Stimulated activated CD8-positive, alpha-beta memory T cell treated with anti-CD3 and anti-CD28 coated beads, Interleukin-15, amount 100 ng/mL, for 4 hours (primary cell): ENCODE measurements at places on chromosomes 7 and 10.

GRCh38 chr7:148419856-148420832, 170.4 kb upstream of the C7orf33 start:
- no peak for DNase-seq

- DNase-seq: no peak
Measured at GRCh38 chr7:27615420-27616185, 47.1 kb downstream of the HIBADH start.

DNA sequence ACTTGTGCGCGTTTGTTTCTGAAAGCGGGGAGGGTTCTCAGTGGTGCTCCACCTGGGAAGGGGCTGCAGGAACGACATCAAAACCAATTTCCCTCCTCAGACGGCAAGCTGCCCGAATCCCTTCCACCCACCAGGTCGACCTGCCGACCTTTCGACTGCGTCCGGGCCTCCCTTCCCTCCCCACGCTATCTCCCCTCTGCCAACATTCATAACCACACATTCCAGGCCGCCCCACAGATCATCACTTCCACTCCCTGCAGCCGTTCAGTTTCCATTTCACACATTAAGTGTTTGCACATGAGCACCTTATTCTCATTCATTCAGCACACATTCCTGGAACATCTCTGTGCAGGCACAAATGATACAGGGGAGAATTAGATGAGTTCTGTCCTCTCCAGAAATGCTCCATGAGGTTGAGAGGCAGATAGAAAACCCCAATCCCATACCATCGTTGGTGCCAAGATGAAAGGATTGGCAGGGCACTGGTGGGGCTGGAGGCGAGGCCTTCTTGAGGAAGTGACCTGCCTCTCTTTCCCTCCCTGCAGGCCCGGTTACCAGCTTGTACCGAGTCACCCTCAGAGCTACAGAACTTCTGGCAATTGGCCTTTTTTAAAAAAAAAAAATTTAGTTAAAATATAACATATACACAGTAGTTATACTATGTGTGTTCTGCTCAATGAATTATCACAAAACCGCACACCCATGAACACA, 70.0 kb downstream of the MINDY4 start:
- DNase-seq: no peak

DNA sequence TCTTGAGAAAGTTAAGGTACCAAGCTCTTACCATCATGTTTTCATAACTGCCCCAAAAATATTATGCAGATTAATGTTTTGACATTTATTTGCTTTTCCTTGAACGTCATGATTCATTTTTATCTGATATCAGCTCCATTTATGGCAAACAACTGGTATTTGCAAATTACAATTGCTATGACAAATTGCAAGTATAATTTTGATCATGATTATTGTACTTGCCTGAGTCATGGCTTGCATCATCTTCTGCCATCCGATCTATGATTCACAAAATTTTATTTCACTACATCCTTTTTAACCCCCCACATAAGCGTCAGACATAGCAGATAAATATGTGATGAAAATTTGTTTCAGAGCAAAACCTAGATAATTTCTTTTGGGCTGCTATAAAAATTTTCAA, 155.0 kb downstream of the STK31 start:
- no peak for DNase-seq

GRCh38 chr10:72567889-72568640, 57.8 kb downstream of the MICU1 start:
- DNase-seq: no peak

DNA sequence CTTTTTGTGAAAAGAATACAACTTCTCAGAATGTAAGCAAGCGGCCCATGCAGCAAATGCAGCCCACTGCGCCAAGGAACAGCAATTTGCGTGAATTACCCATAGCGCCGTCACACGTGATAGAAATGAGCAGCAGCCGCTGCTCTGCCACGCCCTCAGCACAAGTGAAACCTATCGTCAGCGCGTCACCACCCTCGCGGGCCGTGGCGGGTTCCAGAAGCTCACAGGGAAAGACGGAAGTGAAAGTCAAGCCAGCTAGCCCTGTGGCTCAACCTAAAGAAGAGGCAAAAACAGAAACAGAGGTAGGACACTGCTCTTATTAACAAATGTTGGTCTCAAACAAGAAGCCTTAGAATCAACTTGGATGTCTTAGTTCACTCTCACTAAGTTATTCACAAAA, 70.5 kb downstream of the SHH start:
- DNase-seq: no peak

DNA sequence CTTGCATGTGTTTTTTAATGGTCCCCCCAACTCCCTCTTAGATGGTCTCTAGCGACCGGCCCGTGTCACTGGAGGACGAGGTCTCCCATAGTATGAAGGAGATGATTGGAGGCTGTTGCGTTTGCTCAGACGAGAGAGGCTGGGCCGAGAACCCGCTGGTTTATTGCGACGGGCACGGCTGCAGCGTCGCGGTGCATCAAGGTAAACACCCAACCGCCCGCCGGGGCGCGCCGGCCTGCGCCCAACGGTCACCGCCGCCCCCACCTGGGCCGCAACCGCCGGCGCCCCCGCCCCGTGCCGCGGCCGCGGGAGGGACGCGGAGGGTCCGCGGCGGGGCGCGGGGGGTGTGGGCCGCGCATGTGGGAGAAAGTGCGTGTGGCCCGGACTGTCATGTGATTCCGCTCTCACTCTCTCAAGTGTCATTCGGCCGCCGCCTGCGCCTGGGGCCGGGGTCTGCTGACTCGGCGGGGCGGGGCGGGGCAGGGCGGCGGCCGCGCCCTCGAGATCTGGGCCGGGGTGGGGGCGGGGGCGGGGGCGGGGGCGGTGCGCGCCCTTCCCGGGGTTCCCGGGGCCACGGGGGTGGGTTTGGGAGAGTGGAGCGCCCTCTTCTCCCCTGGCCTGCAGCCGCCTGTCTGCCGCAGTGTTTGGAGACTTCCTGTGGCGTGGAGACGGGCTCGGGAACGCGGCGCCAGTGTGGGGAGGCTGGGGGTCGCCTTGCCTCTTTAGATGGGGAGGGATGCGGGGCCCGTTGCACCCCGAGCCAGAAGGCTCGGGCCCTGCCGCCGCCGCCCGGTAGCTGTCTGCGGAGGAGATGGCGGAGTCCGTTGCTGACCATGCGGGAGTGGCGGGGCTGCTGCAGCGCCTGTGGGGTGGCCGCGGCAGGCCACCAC, 817 bp downstream of the MLLT10 start:
- DNase-seq: no peak

DNA sequence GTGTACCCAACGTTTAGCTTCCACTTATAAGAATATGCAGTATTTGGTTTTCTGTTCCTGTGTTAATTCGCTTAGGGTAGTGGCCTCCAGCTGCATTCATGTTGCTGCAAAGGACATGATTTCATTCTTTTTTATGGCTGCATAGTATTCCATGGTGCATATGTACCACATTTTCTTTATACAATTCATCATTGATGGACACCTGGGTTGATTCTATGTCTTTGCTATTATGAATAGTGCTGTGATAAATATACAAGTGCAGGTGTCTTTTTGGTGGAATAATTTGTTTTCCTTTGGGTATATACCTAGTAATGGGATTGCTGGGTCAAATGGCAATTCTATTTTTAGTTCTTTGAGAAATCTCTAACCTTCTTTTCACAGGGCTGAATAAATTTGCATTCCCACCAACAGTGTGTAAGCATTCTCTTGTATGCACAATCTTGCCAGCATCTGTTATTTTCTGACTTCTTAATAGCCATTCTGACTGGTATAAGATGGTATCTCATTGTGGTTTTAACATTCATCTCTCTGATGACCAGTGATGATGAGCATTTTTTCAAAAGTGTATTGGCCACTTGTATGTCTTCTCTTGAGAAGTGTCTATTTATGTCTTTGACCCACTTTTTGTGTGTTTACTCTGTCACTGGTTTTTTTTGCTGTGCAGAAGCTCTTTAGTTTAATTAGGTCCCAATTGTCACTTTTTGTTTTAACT, 72.5 kb upstream of the CC2D2B start:
- no peak for DNase-seq

- DNase-seq: no peak
Measured at GRCh38 chr7:90736968-90737939, 141.1 kb downstream of the CDK14 start.

- DNase-seq: peak; percentile 88
Measured at GRCh38 chr7:142808802-142809583, 38.2 kb downstream of the PRSS2 start.

- DNase-seq: no peak
Measured at GRCh38 chr10:75355706-75356105, 45.9 kb downstream of the ZNF503 start.

- peak; percentile 85 for DNase-seq
Measured at GRCh38 chr10:133258818-133259601, 17.7 kb downstream of the ADAM8 start.

DNA sequence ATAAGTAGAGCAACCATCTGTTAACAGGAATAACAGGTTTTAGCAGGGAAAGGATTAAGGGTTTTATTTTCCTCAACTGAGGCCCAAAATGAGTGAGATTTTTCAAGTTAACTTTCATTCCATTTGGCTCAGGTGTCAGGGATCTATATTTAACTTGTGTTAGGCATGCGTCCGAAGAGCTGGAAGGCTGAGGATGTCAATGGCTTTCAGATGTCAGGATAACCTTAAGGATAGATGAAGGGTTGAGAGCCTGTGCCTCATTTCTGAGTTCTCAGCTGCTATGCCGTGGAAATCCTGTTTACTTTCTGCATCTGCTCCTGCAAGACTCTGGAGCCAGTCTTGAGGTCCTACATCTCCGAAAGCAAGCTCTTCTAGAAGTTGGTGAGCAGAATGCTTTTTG, 36.4 kb upstream of the CD36 start:
- DNase-seq: no peak

DNA sequence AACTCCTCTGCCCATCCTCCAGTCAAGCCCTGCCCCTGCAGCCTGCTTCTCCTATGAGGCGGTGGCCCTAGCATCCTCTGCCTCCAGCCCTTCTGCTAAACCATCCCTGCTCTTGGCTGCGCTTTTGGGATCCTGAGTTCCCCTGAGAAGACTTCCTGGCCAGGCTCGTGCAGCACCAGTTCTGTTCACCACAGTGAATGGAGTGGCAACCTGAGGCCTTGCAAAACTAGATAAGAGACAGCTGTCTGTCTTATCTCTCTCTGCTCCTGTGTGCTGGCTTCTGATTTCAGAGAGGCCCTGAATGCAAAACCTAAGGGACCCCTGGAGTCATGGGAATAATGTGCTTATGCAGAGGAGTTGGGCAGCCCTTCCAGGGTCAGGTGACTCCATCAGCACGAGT, 119.2 kb downstream of the TMEM178B start:
- DNase-seq: no peak

- no peak for DNase-seq
Measured at GRCh38 chr7:100670074-100670473, 3.5 kb upstream of the GNB2 start.

- DNase-seq: no peak
Measured at GRCh38 chr10:116866987-116867595, 17.8 kb downstream of the ENO4 start.

- no peak for DNase-seq
Measured at GRCh38 chr7:68821846-68822245, 776.4 kb upstream of the AUTS2 start.

DNA sequence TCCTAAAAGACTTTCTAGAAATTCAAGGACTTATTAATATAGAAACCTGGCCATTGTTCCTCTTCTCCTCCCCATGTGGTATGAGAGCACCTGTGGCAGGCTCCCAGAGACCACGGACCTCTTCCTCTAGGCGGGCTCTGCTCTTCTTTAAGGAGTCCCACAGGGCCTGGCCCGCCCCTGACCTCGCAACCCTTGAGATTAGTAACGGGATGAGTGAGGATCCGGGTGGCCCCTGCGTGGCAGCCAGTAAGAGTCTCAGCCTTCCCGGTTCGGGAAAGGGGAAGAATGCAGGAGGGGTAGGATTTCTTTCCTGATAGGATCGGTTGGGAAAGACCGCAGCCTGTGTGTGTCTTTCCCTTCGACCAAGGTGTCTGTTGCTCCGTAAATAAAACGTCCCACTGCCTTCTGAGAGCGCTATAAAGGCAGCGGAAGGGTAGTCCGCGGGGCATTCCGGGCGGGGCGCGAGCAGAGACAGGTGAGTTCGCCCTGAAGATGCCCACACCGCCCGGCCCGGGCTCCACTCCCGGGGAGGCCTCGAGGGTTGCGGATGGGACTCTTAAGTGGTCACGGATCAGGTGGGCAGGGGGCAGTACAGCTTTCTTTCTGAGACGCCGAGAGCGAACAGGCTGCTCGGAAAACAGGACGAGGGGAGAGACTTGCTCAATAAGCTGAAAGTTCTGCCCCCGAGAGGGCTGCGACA, at the start of gene SLC26A4:
Gene SLC26A4, plus strand, starts transcription at position 448 of the 700 bp plus-strand sequence. CDS start 814 bp downstream, outside the sequence.
- DNase-seq: no peak
